Epithelial cell of alveolus of lung (primary cell): ENCODE measurements at places on chromosomes 4 and X. TPM values are rescaled to one million over a fixed set of nuclear protein-coding genes. Genes with fewer than 3 reads are reported as not detected.

The TMEM150C gene
- 0.78 and 5.0 TPM in 2 replicates for total RNA-seq

The CD38 gene
- 1.0 TPM in 1 of 2 replicates, not detected in the other for total RNA-seq

The PNMA6F gene
- total RNA-seq, result not detected in 2 replicates

The PDZD4 gene
- total RNA-seq, result 0.39 and 0.48 TPM in 2 replicates

The JCHAIN gene
- 1.3 TPM in 1 of 2 replicates, not detected in the other for total RNA-seq

The LEF1 gene
- total RNA-seq, result 12.9 and 29.2 TPM in 2 replicates

The CLCN5 gene
- total RNA-seq, result 1.5 and 4.4 TPM in 2 replicates

The ITM2A gene
- total RNA-seq, result 0.32 and 0.91 TPM in 2 replicates

The LINC00632 gene
- 22.1 and 30.2 TPM in 2 replicates for total RNA-seq

The DCAF4L1 gene
- total RNA-seq, result 0.13 and 0.16 TPM in 2 replicates

The CXCL5 gene
- 10.9 and 144 TPM in 2 replicates for total RNA-seq

The CT55 gene
- not detected in 2 replicates for total RNA-seq

The CPLX1 gene
- total RNA-seq, result 0.24 TPM in 1 of 2 replicates, not detected in the other

The ASMT gene
- not detected in 2 replicates for total RNA-seq

The CEP135 gene
- 2.6 and 3.9 TPM in 2 replicates for total RNA-seq

The DKK2 gene
- total RNA-seq, result 0.16 and 0.52 TPM in 2 replicates
